ENCODE measurements at places on chromosomes 4 and X.

GRCh38 chr4:103199009-103199408 is 866 bp upstream of the CENPE start:
- DNase-seq = no peak

DNA sequence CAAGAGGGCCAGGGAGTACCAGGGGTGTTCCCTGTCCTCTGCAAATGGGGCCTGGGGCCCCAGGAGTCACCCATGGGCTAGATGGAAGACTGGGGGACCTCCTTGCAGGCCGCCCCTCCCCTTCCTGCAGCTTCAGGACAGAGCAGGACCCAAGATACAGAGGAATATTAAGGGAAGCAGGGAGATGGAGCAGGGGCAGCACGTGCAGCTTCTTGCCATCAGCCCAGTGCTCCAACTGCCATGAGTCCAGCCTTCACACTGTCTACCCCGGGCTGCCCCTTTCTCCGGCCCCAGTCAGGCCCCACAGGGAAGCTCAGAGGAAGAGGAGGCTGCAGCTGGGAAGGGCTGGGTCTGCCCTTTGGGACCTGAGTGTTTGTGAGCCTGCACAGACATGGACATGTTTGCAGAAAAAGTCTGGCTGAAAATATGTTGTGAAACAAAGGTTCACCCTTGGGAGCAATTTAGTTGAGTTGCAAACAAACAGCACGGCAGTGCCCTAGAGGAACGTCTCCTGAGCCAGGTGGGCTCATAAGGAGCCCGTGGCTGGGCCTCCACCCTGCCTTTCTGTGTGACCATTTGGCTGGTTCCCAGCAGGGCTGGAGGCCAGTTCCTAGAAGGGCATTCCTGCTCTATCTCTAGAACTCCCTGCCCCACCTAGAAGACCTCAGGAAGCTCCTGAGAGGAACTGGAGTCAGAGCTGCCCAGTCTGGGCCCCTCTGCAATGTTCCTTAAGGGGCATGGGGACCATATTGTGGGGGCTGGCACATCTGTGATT is 8.9 kb downstream of the FATE1 start:
- DNase-seq = no peak

DNA sequence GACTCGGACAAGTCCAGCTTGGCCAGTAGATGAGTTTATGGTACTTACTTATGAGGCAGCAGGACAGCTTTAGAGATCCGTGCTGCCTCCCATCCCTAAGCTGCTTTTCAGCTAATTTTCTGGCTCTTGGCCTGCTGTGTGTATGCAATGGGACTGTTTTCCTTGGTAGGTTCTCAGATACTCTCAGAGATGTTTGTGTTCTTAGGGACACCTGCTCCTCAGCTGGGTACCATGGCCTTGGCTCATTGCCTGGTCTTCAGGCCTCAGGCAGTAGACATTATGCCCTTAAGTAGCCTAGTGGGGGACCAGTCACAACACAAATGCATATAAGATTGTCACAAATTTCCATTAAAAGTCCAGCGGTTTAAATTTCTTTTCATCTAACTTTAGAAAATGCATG is 688.0 kb downstream of the PCDH7 start:
- DNase-seq = no peak

DNA sequence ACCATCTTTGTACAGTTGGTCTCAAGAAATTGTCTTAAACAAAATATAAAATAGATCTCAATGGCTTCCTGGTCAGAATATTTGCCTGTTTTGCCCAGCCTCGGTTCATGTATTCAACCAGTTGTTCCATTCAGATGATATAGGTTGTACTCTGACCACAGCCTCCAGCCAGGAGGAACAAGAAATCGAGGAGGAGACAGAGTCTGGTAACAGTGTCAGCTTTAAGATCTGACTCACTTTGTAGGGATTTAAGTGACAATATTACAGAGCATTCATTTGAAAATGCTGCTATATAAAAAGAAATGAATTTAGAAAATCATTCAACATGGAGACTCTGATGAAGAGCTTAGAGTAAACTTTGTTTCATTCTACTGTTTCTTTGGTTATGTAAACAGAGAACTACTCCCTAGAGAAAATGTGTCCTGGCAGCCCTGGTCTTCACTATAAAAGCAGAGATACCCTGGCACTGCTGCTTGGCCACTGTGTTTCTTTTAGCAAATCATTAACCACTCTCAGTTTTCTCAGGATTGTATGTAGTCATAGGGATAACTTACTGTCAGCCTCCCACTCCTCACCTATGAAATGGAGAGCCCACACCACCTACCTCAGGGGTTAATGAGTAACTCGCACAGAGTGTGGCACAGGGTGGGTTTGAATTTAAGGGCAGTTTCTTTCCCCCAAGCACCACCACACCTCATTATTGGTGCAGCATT is 53.5 kb downstream of the PAGE2 start:
- DNase-seq = no peak

DNA sequence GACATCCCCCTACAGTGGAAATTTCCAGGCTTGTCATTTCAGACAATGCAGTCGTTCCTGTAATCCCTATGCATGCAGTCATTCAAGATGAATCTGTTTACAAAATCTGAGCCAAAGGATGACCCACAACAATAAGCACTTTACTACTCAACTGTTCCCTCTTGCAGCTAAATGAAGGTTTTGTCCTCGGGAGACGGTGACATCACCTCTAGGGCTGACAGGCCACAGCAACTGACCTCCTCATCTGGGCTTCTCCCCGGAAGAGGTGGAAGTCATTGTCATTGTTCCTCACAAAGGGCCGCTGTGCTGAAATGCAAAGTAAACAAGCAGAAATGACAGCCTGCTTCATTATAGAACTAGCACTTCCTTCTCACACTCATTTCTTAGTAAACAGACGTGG is 29.2 kb downstream of the CLRN2 start:
- DNase-seq = no peak

DNA sequence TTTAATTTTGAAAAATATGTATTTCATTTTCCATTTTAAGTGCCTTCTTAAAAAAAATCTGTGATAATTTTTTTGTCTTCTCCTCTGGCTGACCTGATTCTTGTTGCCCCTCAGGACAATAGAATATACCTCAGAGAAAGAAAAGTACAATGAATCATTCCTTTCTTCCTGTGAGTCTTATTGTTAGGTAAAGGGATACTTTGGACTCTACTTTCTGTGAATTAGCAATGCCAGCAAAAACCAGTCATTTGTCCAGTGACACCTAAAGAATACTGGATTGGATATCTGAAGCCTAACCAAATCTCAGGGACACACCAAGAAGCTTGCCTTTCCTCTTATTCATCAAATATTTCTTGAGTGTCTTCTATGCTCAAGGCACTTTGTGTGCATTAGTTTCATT is 102.1 kb downstream of the AREG start:
- DNase-seq = no peak

Measured in Peyer's patch (tissue), 4 donors.